Activated CD4-positive, alpha-beta memory T cell treated with anti-CD3 and anti-CD28 coated beads for 36 hours (primary cell): ENCODE measurements at places on chromosomes 11 and 22.

DNA sequence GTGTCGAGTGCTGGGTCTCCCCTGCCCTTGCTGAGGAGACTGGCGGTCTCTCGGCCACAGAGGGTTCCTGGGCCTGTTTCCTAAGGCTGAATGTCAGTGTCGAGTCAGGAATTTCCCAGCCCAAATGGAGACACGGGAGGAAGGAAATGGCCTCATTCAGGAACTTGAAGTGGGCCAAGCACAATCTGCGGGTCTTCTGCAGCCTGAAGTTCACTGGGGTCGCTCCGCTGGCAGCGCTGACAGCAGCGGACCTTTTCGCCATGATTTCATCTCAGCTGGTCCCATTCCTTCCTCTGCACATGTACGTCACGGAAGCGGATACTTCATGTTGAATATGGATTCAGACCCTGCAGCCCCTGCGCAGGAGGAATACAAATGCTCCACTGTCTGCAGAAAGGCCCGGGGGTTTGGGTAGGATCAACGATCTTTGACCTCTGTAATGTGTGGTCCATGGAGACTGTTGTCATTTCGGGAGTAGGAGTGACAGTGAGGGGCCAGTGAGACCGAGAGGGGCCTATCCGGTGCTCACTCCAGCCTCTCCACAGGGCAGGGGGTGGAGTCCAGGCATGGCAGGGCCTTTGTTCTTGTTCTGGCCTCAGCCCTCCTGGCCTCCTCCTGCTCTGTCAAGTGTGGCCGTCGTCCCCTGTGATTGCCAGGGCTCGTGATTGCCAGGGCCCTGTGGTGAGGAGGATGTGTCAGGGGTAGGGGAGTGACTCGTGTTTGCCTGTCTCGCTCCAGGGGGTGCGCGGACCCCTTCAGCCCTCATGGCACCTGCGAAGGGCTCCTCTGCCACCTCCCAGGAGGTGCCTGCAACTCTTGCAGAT, 402.3 kb downstream of the TBC1D22A start:
- no peak for DNase-seq
- no peak overlapping the region for H3K27ac ChIP-seq
- peaks cover 10% of the 10 kb centered on the region for H3K36me3 ChIP-seq
- no peaks in the 10 kb centered on the region for H3K4me1 ChIP-seq
- H3K27me3 ChIP-seq, result no peaks in the 10 kb centered on the region

DNA sequence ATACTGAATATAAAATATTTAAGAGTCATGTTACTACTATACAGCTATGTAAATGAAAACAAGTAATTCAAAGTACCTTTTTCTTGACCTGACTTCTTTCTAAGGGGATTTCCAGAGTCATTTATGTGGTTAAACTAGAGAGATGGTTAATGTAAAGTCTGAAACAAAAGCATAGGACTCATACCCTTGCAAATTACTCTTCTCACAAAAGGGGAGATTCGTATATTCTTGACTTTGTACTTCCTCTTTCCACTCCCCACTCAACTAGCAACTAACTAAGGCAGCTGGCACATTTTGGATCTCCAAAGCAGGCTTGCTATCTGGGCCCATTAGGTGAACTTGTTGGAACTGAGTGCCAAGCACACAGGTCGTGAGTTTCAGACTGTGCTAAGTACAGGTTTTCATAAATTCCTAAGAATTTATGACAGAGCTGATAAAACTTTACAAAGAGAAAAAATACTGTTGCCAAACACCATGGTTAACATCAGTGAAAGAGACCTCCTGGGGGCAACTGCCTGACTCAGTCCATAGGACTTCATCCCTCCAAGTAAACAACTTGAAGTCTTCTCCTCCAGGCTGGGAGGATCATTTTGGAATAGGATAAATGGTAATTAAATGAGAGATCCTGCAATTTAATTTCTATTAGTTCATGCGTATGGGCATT, 77.0 kb upstream of the DDI1 start:
- H3K36me3 ChIP-seq, result no peaks in the 10 kb centered on the region
- H3K27me3 ChIP-seq, result no peaks in the 10 kb centered on the region
- no peaks in the 10 kb centered on the region for H3K4me1 ChIP-seq
- no peak overlapping the region for H3K27ac ChIP-seq
- H3K4me3 ChIP-seq, result no peak overlapping the region

- DNase-seq, result no peak
- H3K4me3 ChIP-seq, result no peak overlapping the region
- H3K4me1 ChIP-seq, result no peaks in the 10 kb centered on the region
- H3K27ac ChIP-seq, result no peak overlapping the region
Observed at GRCh38 chr22:34296461-34296860, 376.2 kb upstream of the LARGE1 start.

GRCh38 chr11:67636962-67637361, 2.6 kb downstream of the TBX10 start:
- no peak overlapping the region for H3K27ac ChIP-seq
- no peak overlapping the region for H3K4me3 ChIP-seq
- DNase-seq, result no peak
- H3K27me3 ChIP-seq, result no peaks in the 10 kb centered on the region
- no peaks in the 10 kb centered on the region for H3K36me3 ChIP-seq

- no peak overlapping the region for H3K27ac ChIP-seq
- H3K27me3 ChIP-seq, result no peaks in the 10 kb centered on the region
- no peak overlapping the region for H3K4me3 ChIP-seq
- H3K36me3 ChIP-seq, result peaks cover 3% of the 10 kb centered on the region
- peaks cover 40% of the 10 kb centered on the region for H3K4me1 ChIP-seq
Observed at GRCh38 chr11:112293614-112294013, 33.0 kb upstream of the PLET1 start.

DNA sequence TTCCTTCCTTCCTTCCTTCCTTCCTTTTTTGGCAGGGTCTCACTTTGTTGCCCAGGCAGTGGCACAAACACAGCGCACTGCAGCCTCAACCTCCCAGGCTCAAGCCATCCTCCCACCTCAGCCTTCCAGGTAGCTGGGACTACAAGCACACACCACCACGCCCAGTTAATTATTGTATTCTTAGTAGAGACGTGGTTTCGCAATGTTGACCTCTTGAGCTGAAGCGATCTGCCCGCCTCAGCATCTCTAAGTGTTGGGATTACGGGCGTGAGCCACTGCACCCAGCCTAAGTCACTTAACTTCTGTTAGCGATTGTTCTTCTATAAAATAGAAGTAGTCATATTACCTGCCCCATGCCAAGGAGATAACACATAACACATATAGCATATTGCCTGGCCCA, 2.8 kb upstream of the SYTL2 start:
- DNase-seq, result no peak
- H3K4me1 ChIP-seq, result peaks cover 28% of the 10 kb centered on the region
- no peak overlapping the region for H3K27ac ChIP-seq
- no peaks in the 10 kb centered on the region for H3K36me3 ChIP-seq
- H3K27me3 ChIP-seq, result peaks cover 3% of the 10 kb centered on the region
- H3K4me3 ChIP-seq, result no peak overlapping the region

DNA sequence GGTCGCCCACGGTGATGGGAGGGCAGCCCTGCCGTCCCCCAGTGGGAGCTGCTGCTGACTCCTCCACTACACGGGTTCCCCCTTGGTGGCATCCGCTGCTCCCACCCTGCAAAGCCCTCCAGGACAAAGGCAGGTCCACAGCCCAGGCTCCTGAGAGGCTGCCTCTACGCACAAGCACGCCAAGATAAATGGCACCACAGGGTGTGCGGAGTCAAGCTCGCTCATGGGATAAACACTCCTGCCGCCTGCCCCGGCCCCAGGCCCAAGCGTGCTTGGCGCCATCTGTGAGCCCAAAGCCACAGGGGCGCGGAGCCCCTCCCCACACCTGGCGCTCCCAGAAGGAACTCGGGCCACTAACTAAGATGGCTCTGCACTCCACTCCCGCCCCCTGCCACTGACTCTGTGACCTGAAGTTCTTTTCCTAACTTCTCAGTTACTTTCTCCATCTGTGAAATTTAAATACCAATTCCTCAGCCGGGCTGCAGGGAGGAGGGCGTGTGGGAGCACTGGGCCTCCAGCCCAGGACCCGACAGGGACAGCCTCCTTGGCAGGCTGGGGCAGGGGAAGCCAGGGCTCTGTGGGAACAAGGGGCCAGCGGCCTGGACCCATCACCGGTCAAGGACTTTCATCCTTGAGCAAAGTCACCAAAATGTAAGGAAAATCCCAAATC, 14.9 kb downstream of the EHD1 start:
- peaks cover 48% of the 10 kb centered on the region for H3K36me3 ChIP-seq
- H3K4me1 ChIP-seq, result peaks cover 92% of the 10 kb centered on the region
- H3K27me3 ChIP-seq, result no peaks in the 10 kb centered on the region
- DNase-seq, result no peak
- peak overlapping the region; percentile 67 for H3K4me3 ChIP-seq

DNA sequence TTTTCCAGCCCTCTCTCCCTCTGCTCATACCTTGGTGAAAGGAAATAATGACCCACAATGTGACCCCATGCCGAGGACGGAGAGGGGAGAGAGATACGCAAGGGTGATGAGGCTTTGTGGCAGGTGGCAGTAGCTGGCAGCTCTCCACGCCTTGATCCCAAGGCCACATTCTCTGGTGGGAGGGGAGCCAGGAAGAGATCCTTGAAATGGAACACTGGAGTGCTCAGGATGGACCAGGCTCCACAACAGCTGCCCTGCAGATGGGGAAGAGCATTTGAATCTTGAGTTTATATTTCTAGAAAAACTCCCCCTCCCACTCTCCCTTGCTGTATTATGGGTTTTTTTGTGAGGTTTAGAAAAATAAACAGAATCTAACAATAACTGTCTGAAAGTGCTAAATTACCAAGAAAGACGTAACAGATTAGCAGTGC, 61.6 kb upstream of the CDON start:
- no peaks in the 10 kb centered on the region for H3K27me3 ChIP-seq
- no peak overlapping the region for H3K27ac ChIP-seq
- no peak for DNase-seq
- no peaks in the 10 kb centered on the region for H3K4me1 ChIP-seq

GRCh38 chr11:73236854-73237253, 18.8 kb downstream of the P2RY2 start:
- no peaks in the 10 kb centered on the region for H3K4me1 ChIP-seq
- H3K36me3 ChIP-seq, result no peaks in the 10 kb centered on the region

DNA sequence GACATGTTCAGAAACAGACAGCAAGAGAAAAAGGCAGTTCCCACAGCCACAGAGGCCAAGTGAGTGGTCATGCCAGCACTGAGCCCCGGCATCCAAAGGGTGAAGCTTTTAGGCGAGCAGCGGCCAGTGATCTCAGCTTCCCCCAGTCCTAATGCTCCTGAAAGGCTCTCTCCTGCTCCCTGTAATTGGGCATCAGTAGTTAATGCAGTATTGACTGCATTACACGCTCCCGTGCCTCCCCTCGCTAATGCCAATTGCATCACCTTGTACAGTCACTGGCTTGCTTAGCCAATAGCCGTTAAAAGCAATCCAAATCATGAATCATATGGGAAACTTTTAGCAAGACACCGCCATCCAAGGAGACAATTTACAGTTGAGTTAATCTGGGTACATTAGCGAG, 4.9 kb downstream of the LMO1 start:
- H3K4me3 ChIP-seq, result no peak overlapping the region
- peaks cover 7% of the 10 kb centered on the region for H3K4me1 ChIP-seq
- H3K27me3 ChIP-seq, result peaks cover 39% of the 10 kb centered on the region
- DNase-seq, result peak; percentile 0
- H3K36me3 ChIP-seq, result no peaks in the 10 kb centered on the region

DNA sequence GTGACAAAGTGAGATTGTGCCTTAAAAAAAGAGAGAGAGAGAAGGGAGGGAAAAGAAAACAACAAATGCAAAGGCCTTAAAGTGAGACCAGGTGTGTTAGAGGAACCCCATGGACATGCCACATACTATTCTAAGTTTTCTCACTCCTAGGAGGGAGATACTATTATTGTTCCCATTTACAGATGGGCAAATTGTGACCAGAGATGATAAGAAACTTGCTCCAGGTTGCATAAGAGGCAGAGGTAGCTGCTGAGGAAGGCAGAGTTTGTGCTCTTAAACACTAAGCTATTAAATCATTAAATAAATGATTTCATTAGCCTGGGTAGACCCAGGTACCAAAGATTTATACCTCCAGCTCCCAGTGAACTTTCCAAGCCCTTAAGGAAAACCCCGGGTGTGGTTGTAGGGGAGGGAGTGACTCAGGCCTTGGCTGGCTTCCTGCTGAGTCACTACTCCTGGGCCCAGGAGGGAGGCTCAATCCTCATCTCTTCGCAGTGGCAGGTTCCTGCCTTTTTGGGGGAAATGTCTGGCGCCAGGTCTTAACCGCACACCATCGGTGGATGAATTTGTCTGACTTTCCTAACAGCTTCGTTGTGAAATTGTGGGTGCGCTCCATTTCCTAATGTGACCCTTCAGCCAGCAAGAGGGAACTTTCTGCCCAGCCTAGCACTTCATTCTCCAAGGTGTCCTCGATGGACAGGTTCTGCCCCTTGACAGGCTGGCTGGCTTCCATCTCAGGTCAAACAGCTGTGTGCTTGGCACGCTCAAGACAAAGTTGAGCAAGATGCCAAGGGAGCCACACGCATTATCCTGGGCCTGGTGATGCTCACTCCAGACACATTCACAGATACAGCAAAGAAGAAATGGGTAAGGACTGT, 33.4 kb upstream of the PTPRJ start:
- H3K27me3 ChIP-seq, result no peaks in the 10 kb centered on the region
- H3K4me3 ChIP-seq, result no peak overlapping the region
- peaks cover 31% of the 10 kb centered on the region for H3K4me1 ChIP-seq
- peak; percentile 68 for DNase-seq
- H3K27ac ChIP-seq, result no peak overlapping the region
- H3K36me3 ChIP-seq, result no peaks in the 10 kb centered on the region

GRCh38 chr11:118152552-118153471, at the start of gene SCN4B:
Gene SCN4B (minus strand): TSS chr11:118152823. CDS start chr11:118152673, 150 bp downstream.
- peak; percentile 28 for DNase-seq
- peaks cover 13% of the 10 kb centered on the region for H3K4me1 ChIP-seq
- peak within 1 kb of the TSS; percentile 44 for H3K4me3 ChIP-seq
- peaks cover 56% of the 10 kb centered on the region for H3K27me3 ChIP-seq
- H3K27ac ChIP-seq, result no peak within 1 kb of the TSS

DNA sequence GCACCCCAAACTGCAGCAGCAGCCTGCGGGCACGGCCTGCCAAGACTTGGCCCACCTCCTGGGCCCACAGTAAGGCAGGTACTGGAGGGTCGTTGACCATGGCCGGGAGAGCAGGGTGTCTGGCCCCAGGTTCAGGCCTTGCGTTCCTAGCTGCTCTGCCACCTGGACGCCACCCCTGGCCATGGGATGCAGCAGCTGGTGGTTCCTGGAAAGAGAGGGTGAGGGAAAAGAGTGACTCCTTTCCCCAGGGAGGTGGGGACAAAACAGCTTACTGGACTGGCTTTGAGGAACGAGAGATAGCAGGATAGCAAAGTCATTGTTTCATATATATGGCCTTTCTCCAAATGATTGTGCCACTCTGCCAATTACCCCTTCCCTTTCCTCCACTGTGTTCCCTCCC, 1.8 kb downstream of the BSCL2 start:
- no peak for DNase-seq
- H3K27ac ChIP-seq, result peak overlapping the region; percentile 70
- peaks cover 45% of the 10 kb centered on the region for H3K4me1 ChIP-seq
- no peaks in the 10 kb centered on the region for H3K27me3 ChIP-seq

DNA sequence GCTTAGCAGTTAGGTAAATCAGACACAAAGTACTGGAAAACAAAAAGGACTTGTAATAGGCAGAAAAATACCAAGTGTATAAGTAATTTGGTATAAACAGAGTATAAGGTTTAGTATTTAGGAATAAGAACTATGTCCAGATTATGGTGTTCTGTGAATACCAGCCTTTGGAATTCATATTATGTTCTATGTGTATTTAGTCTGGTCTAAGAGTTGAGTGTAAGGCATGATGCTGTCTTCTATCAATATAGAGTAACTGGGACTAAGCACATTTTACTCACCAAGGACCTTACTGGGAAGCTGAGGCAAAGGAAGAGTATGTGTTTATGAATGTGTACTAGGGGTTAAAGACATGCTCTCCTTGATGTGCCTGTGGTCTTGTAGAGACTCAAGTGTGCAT, 9.5 kb downstream of the SDHD start:
- no peaks in the 10 kb centered on the region for H3K4me1 ChIP-seq
- H3K27ac ChIP-seq, result no peak overlapping the region
- H3K27me3 ChIP-seq, result no peaks in the 10 kb centered on the region

GRCh38 chr22:29628996-29629902, 25.8 kb downstream of the NF2 start:
- no peak overlapping the region for H3K27ac ChIP-seq
- H3K36me3 ChIP-seq, result no peaks in the 10 kb centered on the region
- H3K27me3 ChIP-seq, result no peaks in the 10 kb centered on the region
- peaks cover 48% of the 10 kb centered on the region for H3K4me1 ChIP-seq
- no peak overlapping the region for H3K4me3 ChIP-seq
